Foreskin fibroblast (primary cell): ENCODE measurements at places on chromosomes 4 and X.

DNA sequence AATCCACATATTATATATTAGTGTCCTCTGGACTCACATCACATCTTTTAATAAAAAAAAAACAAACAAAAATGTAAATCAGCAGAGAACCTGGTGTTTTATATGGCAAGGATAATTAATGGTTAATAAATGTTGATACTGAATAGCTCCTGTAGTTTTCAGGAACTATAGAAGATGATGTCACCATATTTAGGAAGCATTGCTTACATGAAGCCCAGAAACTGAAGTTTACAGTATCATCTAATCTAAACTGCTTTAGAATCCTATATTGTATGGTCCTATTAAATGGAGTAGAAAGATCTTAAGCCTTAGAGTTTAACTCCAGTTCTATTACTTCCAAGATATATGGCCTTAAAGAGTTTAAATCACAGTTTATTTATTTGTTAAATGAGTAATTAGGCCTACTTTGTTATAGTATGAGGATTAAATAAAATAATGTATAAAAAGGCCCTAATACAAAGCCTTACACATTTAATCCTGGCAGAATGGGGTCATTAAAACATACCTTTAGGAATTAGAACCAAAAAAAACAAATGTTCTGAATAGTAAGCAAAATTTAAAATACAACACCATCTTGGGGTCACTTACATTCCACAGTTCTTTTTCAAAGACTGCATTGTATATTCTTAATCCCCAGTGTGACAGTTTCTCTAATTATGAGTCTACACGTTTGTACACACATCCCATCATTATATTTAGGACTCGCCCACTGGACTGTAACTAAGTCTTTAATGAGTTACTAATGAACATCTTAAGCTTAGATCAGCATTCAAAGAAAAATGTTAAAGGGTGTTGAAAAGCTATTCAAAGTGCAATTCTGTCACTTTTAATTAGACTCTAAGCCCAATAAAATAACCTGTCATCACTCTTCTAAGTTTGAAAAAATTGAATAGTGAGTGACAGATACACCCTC is 305.9 kb downstream of the ADGRL3 start:
- no peak for DNase-seq

- no peak for DNase-seq
Measured at GRCh38 chr4:176198316-176198903, 3.0 kb upstream of the SPATA4 start.

- no peak for DNase-seq
Measured at GRCh38 chrX:112681976-112682375, 2.2 kb upstream of the LHFPL1 start.

DNA sequence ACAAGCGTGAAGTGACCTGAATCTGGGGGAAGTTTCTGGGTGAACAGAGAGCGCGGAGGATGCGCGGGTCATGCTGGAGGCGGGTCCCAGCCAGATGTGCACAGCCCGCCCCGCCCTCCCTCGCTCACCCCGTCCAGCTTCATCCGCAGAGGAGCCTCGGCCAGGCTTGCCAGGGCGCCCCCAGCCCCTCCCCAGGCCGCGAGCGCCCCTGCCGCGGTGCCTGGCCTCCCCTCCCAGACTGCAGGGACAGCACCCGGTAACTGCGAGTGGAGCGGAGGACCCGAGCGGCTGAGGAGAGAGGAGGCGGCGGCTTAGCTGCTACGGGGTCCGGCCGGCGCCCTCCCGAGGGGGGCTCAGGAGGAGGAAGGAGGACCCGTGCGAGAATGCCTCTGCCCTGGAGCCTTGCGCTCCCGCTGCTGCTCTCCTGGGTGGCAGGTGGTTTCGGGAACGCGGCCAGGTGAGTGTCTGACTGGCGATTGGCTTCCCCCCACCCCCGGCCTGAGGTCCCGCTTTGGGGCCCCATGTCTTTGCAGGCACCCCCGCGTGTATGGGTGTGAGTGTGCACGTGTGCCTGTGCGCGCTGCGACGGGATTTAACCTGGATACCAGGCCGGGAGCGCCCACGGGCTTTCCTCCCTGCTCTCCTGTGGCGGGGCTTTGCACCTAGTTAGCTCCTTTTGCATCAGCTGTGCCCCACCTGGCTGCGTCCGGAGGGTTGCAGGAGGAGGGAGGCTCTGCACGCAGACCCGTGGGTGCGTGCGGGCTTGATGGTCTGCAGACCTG is at the start of gene EGFL6:
Gene EGFL6 (plus strand): TSS at position 123 of the 782 bp plus-strand sequence. CDS start 261 bp downstream, at position 384.
- no peak for DNase-seq

GRCh38 chr4:25449688-25450087 is 72.6 kb downstream of the ANAPC4 start:
- DNase-seq, result no peak

DNA sequence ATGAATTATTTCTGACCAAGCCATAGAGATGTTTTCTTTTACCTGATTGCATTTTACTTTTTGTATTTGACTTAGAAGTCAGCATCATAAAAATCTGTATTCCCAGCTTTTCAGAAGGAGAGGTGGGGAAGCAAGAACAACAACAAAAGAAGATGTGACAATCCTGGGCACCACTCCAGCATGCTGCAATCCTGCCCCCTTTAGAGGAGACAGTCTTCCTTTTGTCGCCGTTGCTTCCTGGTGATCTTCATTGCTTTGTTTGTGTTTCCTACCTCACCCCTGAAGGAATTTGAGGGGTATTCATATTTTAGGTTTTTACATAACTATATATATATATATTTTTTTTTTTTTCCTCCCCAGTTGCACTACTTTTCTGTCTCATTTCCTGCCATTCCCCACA is 3.7 kb downstream of the QRFPR start:
- DNase-seq, result no peak

- peak; percentile 50 for DNase-seq
Measured at GRCh38 chrX:109384699-109385098, 97.2 kb downstream of the GUCY2F start.

GRCh38 chr4:185276036-185276435 is 66.6 kb downstream of the SNX25 start:
- no peak for DNase-seq

GRCh38 chr4:114479595-114479994 is 119.0 kb upstream of the UGT8 start:
- no peak for DNase-seq

GRCh38 chr4:121307445-121308327 is 73.1 kb downstream of the QRFPR start:
- DNase-seq, result peak; percentile 74

- peak; percentile 17 for DNase-seq
Measured at GRCh38 chr4:98377559-98377958, 116.4 kb downstream of the RAP1GDS1 start.

DNA sequence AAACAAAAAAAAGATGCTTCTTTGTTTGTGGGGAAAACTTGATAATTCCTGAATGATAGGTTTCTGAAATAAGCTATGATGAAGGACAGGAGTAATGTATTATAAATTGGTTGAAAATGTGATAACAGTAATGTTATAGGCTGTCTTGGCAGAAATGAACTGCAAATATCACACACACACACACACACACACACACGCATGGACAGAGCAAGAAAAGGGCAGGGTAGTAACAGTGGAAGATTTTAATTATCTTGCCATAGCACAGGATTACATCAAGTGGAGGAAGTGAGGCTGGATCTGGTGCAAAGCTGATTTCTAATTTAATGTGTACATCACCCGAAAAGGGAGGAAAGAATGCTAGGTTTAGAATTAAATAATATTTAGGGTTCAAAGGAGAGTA is 97.5 kb upstream of the CXXC4 start:
- no peak for DNase-seq

- DNase-seq, result no peak
Measured at GRCh38 chrX:3603026-3603661, 110.3 kb downstream of the PRKX start.

GRCh38 chr4:92483341-92483740 is 179.6 kb downstream of the GRID2 start:
- no peak for DNase-seq

DNA sequence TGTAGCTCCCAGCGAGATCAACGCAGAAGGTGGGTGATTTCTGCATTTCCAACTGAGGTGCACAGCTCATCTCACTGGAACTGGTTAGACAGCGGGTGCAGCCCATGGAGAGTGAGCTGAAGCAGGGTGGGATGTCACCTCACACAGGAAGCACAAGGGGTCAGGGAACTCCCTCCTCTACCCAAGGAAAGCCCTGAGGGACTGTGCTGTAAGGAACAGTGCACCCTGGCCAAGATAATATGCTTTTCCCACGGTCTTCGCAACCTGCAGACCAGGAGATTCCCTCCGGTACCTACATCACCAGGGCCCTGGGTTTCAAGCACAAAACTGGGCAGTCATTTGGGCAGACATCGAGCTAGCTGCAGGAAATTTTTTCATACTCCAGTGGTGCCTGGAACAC is 216.4 kb upstream of the TET2 start:
- DNase-seq, result no peak

DNA sequence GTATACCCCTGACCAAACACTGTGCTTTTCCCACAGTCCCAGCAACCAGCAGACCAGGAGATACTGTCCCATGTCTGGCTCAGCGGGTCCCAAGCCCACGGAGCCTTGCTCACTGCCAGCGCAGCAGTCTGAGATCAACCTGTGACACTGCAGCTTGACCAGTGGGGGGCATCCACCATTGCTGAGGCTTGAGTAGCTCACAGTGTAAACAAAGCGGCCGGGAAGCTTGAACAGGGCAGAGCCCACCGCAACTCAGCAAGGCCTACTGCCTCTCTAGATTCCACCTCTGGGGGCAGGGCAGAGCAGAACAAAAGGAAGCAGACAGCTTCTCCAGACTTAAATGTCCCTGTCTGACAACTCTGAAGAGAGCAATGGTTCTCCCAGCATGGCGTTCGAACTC is 58.1 kb downstream of the SLC10A6 start:
- no peak for DNase-seq

DNA sequence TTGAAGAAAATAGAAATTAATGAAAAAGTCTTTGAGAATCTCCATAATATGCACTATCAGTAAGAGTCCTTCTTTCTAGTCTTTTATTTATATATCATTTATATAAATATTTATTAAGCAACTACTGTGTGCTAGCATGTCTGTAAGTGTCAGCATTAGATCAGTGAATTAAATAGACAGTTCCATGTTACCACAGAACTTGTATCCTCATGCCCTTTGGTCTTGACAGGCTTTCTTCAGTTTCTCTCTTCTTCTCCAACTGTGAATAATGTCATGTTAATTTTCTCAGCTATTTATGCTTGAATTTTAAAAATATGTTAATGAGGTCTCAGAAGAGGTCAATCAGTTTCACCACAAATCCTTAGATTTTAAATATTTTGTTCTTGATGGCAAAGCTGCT is 389.6 kb upstream of the TRAM1L1 start:
- no peak for DNase-seq

DNA sequence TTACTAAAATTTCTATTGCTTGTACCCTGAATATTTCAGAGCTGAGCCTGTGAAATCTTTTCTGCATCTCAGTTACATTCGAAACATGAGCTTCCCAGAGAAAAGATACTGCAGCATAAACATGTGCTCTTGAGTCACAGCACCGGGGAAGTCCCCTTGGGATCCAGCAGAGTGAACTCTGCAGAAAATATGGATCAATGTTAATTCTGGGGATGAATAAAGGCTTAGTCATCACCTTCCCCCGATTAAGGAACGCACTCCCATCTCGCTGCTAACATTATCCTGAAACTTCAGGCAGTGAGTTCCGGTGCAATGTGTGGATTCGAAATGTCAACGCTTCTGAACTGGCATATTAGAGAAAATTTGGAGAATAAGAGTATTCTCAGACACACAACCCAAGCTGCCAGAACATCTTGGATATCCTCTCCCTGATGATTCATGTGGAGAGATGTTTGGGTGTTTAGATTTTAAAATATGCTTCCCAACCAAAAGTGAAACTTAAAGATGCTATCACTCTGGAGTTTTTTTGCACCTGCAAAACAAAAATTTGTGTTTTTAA is 90.8 kb downstream of the IRF2 start:
- peak; percentile 97 for DNase-seq

DNA sequence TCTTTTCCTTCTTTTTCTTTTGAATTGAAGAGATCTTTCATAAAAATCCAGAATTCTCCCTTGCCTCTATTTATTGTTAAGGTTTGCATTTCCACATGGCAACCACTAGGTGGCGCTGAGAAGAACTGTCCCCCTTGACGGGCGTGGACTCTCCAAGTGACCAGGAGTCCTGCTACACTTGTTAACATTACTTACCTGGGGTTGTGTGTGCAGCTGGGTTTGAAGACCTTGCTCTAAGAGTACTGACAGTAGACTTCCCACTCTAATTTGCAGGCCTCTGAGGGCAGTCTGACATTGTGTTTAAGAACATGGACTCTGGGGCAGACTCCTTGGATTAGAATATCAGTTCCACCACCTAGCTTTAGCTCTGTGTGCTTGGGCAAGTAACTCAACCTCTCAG is 52.8 kb downstream of the GPRIN3 start:
- DNase-seq, result peak; percentile 1

DNA sequence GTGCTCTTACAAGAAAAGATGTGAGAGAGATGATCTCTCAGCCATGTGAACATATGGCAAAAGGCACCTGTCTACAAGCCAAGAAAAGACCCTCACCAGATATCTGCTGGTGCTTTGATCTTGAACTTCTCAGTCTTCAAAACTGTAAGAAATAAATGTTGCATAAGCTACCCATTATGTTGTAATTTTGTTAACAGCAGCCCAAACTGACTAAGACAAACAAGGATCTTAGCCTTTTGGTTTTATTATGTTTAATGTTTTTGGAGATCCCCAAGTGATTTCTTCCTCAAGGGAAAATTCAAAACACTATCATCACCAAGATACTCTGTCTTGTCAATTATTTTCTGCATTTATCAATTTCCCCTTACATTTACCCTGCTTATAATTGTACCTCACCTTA is 21.8 kb upstream of the CCNI start:
- no peak for DNase-seq

DNA sequence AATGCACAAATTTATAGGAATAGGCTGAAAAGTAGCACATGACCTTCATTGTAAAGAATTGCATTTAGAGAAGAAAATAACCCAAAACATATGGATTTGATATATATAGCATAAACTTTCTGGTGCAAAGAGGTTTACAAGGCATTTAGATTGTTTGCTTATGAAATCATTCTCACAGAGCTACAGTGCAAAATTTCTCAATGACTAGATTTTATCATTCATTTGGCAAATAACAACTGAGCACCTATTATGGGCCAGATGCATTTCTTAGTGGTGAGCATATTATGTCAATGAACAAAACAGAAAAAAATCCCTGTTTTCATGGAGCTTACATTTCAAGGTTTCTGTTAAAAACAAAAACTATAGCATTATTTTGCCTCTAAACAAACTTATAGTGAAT is 34.1 kb upstream of the TNIP3 start:
- no peak for DNase-seq

- DNase-seq, result no peak
Measured at GRCh38 chr4:89289312-89289711, 18.3 kb downstream of the GPRIN3 start.
